Inflammatory macrophage treated with lipopolysaccharide for 4 hours (primary cell): ENCODE measurements at places on chromosomes 5 and 9.

DNA sequence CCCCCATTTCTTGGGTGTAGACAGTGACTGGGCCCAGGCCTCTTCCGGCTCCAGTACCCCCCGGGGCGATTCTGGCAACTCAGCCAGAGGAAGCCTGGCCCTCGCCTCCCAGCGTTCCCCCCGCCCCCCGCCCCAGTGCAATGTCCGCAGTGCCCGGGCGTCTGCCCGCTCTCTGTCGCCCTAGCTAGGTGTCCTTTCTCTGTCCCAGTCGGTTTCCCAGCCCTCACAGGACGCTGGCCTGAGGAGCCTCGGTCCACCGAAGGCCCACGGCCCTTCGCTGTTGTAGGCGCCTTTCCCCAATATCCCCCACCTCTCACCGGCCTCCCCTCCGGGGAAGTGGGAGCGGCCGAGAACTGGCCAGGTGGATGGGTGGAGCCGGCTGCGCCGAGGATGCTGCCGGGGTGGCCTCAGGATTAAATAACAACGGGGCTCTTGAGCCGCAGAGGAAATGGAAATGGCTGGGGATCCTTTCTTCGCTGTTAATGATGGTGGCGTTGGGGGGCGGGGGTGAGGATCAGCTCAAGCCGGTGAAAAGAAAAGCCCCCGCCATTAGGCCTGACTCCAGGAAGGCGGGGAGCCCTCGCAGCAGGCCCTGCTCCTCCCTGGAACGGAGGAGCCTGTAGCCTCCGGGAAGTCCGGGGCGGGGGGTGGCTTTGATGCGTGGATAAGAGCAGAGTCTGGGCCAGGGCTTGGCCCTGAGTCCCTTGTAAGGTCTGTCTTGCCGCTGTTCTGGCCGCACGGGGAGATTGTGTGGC lies 1.1 kb upstream of the SPRY4 start:
- no peak for DNase-seq

- peak; percentile 23 for DNase-seq
Measured at GRCh38 chr5:138372225-138372624, 19.7 kb downstream of the KDM3B start.

DNA sequence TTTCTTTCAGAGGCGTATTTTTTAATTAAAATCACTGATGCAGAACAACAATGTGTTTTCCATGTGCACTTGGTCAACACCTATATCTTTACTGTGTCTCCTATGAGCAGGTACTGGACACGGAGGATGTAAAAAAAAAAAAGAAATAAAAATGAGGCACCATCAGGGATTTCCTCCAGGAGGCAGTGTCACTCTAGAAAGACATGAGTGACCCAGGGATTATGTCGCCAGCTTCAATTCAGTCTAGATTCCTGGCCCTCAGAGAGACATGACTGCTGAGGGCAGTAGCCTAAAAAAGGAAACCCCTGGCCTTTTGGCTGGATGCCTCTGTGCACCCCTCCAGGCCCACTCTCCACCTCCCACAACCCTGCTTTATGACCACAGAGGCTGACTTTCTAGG lies 18.3 kb upstream of the IL33 start:
- DNase-seq: no peak

GRCh38 chr5:80759866-80760577 lies 105.2 kb upstream of the DHFR start:
- no peak for DNase-seq

GRCh38 chr9:85884256-85884655 lies 56.7 kb upstream of the NAA35 start:
- DNase-seq: peak; percentile 8
